Adipocyte (in vitro differentiated cells): ENCODE measurements at places on chromosomes 1 and 21.

GRCh38 chr1:201543871-201544642 is 5.1 kb downstream of the NAV1 start:
- no peak for DNase-seq

- peak; percentile 52 for DNase-seq
These were observed 37.3 kb downstream of the CHAF1B start for GRCh38 chr21:36422279-36423098.

- no peak for DNase-seq
These were observed 90.8 kb upstream of the L1TD1 start for GRCh38 chr1:62103846-62104245.

DNA sequence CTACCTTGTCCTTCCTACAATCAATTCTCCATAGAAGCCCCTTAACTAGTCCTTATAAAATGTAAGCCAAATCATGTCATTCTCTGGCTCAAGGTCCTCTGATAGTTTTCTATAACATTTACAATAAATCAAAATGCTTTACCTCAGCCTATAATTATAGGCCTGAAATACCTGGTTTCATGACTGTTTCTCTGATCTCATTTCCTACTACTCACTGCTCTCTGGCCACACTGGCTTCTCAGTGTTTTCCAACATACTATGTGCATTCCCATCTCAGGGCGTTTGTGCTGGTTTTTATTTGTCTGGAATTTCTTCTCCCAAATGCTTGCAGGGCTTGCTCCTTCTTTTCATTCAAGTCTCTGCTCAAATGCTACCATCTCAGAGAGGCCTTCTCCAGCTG is 67.9 kb upstream of the MAGI3 start:
- no peak for DNase-seq

- DNase-seq = no peak
These were observed 25.2 kb upstream of the PLA2G2C start for GRCh38 chr1:20211511-20211931.

DNA sequence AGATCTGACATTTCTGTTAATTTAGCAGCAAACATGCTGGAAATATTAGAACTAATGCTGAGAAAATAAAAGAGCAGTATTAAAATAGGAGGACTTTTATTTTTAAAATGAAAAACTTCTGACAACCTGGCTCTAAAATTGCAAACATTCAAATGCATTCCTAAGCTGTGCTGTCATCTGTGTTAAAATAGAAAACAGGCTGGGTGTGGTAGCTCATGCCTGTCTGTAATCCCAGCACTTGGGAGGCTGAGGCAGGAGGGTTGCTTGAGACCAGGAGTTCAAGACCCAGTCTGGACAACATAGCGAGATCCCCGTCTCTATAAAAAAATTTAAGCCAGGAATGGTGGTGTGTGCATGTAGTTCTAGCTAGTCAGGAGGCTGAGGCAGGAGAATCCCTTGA is 44.6 kb downstream of the MIGA1 start:
- DNase-seq = peak; percentile 69

DNA sequence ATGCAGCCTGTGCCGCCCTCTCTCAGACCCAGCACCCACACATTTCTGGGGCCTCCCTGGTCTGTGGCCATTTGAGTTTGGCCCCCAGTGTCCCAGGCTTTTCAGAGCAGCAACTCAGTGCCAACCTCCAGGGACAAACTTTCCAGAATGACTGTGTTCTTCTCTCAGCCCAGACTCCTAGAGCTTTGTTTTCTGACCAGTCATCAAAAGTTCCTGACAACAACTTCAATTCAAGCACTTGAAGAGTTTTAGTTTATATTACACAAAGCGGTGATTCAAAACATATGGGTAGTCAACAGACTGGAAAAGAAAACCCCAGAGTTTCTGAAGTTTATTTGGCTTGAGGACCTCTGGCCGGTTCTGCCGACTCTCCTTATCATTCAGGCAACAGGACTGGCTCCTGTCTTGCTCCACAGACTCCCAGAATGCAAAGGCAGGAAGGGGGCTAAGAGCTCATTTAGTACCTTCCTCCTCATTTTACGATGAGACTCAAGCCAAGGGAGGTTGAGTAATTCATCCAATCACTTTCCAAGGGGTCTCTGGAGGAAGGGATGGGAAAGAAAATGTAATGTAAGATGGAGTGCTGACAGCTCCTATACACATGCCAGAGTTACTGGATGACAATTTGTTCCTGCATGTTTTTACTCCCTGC is 27.0 kb upstream of the TIAM1 start:
- peak; percentile 85 for DNase-seq

DNA sequence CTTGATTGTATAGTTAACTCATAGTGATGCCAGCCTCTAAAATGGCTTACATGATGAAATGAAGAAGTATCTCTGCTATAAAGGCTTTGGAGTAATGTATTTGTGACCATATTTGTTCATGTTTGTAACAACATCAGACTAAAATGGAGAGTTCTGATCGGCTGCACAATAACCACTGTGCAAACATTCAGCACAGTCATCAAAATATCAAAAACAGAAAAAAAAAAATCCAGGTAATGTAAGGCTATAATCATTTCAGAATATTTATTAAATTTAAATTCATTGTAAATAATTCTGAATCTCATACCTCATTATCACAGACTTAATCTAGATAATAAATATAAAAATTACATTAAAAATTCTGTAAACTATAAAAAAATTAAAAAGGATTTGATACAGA is 1161.8 kb downstream of the MRPL39 start:
- no peak for DNase-seq

DNA sequence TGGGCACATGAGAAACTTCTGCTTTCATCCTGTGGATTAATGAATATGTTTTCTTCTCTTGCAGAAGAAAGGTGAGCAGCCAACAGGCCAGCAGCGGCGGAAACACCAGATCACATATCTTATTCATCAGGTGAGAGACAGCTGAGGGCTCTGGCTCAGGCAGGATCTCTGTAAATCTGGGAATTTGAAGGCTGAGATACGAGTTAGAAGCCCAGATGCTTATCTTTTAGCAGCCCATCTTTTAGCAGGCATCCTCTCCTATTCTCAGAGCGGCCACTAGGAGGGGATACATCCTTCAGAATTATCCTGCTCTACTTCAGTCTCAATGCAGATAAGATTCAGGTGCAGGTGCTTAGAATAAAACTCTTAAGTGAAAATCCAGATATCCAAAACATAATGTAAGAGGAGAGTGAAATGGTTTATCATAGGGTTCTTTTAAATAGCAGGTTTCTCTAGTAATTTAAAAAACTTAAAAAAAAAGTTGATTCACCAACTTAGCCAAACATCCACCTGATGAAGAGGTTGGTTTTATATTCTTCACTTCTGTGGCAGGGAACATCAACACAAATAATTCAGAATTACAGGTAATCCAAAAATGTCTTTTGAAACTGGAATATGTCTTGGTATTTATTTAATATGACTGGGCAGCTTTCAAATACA is 19.3 kb downstream of the SH2D2A start:
- DNase-seq = peak; percentile 84

DNA sequence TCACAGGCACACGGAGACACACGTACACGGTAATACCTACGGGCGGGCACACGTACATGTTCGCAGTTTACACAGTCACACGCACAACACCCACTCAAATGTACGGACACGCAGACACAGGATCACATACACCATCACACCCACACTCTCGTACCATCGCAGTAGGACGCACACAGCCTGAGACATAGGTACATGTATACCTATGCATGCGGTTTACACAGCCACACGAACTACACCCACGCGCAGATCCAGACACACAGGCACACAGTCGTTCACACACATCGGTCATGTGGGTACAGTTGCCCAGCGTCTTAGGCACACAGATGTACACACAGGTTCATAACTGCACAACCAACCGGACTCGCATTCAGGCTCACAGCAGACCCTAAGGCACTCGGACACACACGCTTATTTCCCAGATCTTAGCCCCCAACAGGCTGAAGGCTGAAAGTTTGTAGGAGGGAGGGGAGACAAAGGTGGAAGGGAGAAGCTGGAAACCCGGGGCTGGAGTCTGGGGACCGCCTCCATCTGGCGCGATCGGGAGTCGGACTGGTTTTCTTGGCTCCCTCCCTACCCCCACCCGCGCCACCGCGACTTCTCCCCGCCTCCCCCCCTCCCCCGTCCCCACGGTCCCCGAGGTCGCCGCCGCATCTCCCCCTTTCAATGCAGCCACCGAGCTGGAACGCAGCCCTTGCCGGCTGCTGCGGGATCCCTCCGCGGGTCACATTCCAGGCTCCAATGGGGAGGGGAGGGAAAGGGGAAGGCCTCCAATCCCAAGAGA is 51.9 kb upstream of the SYNC start:
- DNase-seq = no peak

DNA sequence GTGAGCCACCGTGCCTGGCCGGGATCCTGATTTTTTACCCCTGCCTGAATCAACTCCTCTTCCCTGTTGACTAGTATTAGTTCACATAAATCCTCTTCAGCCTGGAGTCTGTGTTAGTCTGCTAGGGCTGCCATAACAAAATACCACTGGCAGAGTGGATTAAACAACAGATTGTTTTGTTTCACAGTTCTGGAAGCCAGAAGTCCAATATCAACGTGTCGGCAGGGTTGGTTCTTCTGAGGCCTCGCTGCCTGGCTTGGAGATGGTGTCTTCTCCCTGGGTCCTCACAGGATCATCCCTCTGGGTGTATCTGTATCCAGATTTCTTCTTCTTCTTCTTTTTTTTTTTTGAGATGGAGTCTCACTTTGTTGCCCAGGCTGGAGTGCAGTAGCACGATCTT is 18.2 kb downstream of the DOP1B start:
- DNase-seq = no peak

GRCh38 chr1:67228791-67229190 is 62.5 kb downstream of the IL23R start:
- no peak for DNase-seq

- DNase-seq = no peak
These were observed 26.5 kb downstream of the ZBTB8B start for GRCh38 chr1:32491386-32491785.

- DNase-seq = peak; percentile 36
These were observed 169.8 kb downstream of the DAB1 start for GRCh38 chr1:57254022-57254421.

GRCh38 chr1:39654291-39654690 is 14.8 kb upstream of the HEYL start:
- no peak for DNase-seq

- no peak for DNase-seq
These were observed 28.5 kb downstream of the TUFT1 start for GRCh38 chr1:151568626-151569088.

- DNase-seq = peak; percentile 93
These were observed 15.7 kb upstream of the GLIS1 start for GRCh38 chr1:53754484-53755312.

DNA sequence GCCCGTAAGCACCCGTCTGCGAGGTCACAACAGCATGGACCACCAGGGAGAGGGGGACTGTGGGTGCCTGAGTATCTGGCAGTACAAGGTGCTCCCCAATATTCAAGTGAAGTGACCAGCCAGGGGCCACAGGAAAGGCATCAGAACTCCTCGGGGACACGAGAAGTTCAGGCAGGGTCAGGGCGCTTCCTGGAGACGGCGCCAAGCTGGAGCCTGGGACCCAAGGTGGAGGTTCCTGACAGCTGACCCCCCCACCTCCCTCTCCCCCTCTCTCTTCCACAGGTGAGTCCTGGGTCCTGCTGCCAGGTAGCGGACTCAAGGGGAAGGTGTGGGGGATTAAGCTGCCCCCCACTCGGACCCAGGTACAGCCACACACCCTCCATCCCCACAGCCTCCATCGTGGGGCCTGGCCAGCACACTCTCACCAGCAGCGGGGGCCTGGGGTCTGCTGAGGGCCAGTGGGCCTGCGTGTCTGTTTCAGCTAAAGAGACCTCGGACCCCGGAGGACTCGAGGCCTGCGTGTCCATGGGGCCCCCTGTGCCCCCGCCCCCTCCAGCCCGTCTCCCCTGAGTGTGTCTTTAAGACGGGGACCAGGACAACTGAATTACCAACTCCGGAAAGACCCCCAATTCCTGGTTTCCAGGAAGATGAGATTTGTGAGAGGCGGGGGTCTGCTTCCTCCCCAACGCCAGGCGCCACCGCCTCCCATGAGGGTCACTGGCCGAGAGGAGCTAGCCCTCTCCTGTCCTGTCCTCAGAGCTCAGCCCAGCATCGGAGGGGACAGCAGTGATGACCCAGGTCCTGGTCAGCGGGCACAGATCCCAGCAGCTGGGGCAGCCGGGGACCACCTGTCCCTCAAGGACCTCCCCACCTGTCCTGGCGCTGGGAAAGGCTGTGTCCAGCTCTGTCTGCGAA is 6.2 kb downstream of the TNFRSF18 start:
- no peak for DNase-seq

GRCh38 chr21:32795376-32795775 is 23.8 kb upstream of the PAXBP1 start:
- DNase-seq = no peak

GRCh38 chr1:228393811-228394570 is 12.6 kb downstream of the TRIM11 start:
- DNase-seq = no peak

DNA sequence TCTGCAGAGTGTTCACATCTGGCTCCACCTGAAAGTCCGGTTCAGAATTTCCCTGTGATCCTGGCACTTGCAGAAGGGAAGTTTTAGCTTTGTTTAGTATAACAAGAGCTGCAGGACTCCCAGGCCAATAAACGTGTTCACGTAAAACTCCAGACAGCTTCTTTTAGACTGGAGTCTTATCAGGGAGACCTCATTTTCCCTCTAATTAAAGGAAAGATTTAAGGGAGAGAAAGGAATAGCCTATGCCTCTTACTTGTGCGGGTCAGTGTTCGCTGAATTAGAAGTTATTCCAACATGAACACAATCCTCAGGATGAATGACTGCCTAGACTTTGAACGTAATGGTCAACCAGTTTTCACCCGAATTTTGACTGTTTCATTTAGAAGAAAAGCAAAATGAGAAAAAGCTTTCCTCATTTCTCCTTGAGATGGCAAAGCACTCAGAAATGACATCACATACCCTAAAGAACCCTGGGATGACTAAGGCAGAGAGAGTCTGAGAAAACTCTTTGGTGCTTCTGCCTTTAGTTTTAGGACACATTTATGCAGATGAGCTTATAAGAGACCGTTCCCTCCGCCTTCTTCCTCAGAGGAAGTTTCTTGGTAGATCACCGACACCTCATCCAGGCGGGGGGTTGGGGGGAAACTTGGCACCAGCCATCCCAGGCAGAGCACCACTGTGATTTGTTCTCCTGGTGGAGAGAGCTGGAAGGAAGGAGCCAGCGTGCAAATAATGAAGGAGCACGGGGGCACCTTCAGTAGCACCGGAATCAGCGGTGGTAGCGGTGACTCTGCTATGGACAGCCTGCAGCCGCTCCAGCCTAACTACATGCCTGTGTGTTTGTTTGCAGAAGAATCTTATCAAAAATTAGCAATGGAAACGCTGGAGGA is 202.1 kb upstream of the SGIP1 start:
- peak; percentile 76 for DNase-seq

- DNase-seq = peak; percentile 15
These were observed 714.9 kb upstream of the CXADR start for GRCh38 chr21:16797966-16798365.

DNA sequence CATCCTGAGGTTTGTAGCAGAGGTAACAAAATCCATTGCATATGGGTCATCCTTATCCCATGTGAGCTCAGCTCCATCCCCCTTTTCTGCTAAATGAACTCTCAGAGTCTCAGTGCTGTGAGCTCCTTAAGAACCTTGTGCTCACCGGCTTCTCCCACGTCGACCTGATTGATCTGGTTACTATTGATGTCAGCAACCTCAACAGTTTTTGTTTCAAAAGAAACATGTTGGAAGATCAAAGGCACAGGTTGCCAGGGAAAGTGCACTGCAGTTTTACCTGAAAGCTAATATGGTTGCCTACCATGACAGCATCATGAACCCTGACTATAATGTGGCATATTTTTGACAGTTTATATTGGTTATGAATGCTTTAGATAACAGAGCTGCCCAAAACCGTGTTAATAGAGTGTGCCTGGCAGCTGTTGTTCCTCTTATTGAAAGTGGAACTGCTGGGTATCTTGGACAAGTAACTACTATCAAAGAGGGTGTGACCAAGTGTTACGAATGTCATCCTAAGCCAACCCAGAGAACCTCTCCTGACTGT is 131.4 kb downstream of the HS2ST1 start:
- no peak for DNase-seq
